ENCODE measurements at places on chromosomes 13 and 19. TPM values are rescaled to one million over a fixed set of nuclear protein-coding genes. Genes with fewer than 3 reads are reported as not detected.

IZUMO2 gene
- polyA plus RNA-seq: not detected

DNA sequence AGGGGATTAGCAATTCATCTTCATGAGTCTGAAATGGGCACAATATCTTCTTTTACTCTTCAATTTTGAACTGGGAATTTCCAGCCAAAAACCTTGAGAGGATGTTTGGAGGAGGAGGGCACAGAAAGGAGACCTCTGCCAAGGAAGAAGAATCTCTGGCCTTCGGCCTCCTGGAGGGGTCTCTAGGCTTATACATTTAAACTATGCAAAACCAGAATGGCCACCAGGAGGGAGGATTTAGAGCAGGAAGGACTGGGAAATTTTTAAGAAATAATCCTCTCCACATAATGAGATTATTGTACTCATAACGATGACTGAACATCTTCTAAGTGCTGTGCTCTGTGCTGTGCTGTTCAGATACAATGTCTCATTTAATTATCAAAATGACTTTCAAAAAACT is 325.9 kb downstream of the NDFIP2 start:
- no peak for DNase-seq
- H3K4me3 ChIP-seq: no peak overlapping the region
- H3K27ac ChIP-seq: no peak overlapping the region
- H3K36me3 ChIP-seq: no peaks in the 10 kb centered on the region

GRCh38 chr19:46551164-46551563 is 50.0 kb upstream of the CALM3 start:
- H3K27ac ChIP-seq: no peak overlapping the region
- no peaks in the 10 kb centered on the region for H3K27me3 ChIP-seq
- H3K4me3 ChIP-seq: no peak overlapping the region
- peaks cover 2% of the 10 kb centered on the region for H3K4me1 ChIP-seq
- no peaks in the 10 kb centered on the region for H3K36me3 ChIP-seq

- DNase-seq: no peak
- H3K4me1 ChIP-seq: no peaks in the 10 kb centered on the region
- no peak overlapping the region for H3K4me3 ChIP-seq
- no peaks in the 10 kb centered on the region for H3K27me3 ChIP-seq
Observed at GRCh38 chr13:75366380-75367280, 115.3 kb downstream of the TBC1D4 start.

- no peaks in the 10 kb centered on the region for H3K36me3 ChIP-seq
- no peak overlapping the region for H3K4me3 ChIP-seq
- no peaks in the 10 kb centered on the region for H3K27me3 ChIP-seq
- DNase-seq: no peak
- no peak overlapping the region for H3K27ac ChIP-seq
Observed at GRCh38 chr13:102757006-102757405, 16.6 kb downstream of the TEX30 start.

Data from large intestine (tissue), 12 donors.